Occipital lobe (tissue), 3 donors: ENCODE measurements at places on chromosomes 1 and 21.
A peak's percentile ranks its signal among the peaks of the same experiment; 100 is the strongest.

- DNase-seq = no peak
Measured at GRCh38 chr1:246591504-246591903, 25.2 kb downstream of the CNST start.

- no peak for DNase-seq
Measured at GRCh38 chr1:107264561-107264960, 123.7 kb downstream of the NTNG1 start.

DNA sequence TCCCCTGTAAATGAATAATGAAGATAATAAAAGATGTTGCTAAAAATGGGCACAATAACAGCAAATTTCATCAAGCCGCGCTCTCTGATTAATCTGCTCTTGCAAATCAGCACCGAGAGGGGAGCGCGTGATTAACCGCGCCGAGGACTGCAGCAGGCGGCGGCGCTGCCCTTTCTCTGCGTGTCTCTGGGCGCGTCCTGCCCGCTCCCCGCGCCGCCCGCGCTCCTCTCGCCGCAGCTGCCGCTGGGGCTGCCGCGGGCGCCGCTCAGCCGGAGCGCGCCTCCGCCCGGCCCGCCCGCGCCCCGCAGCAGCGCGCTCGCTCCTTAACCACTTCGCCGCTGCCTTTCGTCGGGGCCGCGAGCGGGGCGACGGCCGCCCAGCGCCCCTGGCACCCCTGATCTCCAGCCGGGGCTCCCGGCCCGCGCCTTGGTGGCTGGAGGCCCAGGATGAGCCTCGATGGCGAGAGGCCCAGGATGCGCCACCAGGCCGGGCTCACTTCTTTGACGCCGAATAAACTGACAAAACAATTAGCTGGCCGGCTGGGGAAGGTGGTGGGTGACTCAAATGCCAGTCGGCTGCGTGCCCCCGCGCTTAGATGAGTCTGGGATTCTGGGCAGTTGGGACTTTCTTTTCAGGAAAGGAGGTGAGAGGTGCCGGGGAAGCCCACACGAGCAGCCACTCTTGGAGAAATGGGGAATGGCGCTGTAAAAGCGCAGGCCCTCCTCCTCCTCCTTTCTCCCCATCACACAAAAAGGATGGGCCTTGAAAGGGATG lies 221.4 kb upstream of the PKN2 start:
- peak; percentile 64 for DNase-seq

DNA sequence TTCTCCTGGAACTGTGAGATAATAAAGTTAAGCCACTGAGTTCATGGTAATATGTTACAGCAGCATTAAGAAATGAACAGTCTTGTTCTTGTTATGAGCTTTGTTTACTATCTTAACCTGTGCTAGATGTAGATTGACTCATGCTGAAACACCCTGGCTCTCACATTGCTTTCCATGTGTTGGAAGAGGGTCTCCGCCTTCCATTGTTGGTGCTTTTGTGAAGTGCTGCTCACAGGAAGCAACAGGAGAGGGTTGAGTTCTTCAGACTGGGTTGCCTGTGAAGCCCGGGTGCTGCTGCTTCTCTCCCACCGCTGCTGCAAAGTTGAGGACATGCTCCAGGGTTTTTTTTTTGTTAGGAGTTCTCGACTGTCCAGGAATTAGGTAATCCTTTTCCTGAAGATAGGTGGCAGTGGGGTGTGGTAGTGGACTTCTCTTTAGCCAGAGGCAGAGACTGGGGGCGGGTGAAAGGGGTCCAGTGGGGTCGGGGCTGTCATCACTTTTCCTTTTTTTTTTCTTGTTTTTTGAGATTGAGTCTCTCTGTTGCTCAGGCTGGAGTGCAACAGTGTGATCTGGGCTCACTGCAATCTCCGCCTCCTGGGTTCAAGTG lies 28.7 kb upstream of the HMGN1 start:
- DNase-seq = no peak

DNA sequence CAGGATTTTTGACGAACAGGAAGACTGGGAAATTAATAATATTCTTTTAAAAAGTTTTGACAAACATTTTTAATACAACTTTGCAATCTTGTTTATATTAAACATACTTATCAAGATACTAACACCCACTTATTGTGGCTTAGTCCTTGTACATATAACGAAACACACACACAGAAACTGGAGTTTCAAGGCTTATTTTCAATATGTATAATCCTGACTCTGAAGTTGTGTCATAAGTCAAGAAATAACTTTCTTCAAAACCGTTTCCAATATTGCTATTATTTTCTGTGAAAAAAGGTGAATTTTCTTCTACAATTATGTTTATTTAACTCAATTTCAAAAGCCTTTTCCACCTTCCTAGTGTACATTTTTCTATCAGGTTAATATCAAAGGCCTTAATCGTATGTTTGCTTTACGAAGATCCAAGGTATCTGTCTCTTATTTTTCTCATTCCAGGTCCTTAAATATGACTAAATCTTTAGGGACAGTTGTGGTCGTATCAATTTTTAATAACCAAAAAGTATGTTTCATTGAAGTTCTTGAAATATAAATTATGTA lies 1.8 kb downstream of the CDKN2C start:
- no peak for DNase-seq

DNA sequence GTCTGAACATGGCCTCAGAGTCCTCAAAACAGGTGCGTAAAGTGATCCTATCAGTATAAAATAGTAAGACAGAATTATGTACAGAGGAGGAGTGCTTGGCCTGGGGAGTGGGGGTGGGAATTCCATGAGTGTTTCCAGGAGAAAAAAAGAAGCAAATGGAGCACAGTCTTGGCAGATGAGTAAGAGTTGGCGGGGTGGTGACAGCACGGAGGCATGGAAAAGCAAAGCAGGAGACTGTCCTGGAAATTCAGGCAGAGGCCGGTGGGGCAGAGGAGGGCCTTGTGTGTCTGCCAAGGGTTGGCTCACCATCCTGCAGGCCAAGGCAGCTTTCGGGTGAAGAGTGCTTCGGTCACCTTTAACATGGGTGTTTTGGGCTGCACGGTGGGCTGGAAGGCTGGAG lies 63.4 kb downstream of the OPTC start:
- peak; percentile 69 for DNase-seq

DNA sequence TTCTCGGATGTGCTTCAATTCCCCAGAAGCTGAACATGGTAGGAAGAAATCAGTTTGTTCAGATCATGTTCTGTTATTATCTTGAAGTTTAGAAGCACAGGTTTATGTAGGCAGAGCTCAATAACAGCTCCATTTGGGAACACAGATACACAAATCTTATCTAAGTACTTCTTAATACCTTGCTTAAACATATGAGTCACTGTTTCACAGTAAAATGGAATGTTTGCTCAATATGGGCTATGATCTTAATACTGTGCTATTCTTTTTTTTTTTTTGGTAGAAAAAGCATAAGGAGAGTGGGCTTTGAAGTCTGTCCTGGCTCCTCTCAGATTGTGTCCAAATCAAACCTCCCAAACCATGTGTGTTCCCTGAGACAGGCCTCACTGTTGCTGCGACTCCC lies 13.4 kb downstream of the PROK1 start:
- DNase-seq = no peak
